ENCODE measurements at places on chromosomes 5 and 9. TPM values are rescaled to one million over a fixed set of nuclear protein-coding genes. Genes with fewer than 3 reads are reported as not detected.

ZBED3 gene
- total RNA-seq = 15.0 TPM

GLT6D1 gene
- not detected for total RNA-seq

- no peak for DNase-seq
These were observed 417.4 kb downstream of the GABRG2 start for GRCh38 chr5:162484986-162485385.

DNA sequence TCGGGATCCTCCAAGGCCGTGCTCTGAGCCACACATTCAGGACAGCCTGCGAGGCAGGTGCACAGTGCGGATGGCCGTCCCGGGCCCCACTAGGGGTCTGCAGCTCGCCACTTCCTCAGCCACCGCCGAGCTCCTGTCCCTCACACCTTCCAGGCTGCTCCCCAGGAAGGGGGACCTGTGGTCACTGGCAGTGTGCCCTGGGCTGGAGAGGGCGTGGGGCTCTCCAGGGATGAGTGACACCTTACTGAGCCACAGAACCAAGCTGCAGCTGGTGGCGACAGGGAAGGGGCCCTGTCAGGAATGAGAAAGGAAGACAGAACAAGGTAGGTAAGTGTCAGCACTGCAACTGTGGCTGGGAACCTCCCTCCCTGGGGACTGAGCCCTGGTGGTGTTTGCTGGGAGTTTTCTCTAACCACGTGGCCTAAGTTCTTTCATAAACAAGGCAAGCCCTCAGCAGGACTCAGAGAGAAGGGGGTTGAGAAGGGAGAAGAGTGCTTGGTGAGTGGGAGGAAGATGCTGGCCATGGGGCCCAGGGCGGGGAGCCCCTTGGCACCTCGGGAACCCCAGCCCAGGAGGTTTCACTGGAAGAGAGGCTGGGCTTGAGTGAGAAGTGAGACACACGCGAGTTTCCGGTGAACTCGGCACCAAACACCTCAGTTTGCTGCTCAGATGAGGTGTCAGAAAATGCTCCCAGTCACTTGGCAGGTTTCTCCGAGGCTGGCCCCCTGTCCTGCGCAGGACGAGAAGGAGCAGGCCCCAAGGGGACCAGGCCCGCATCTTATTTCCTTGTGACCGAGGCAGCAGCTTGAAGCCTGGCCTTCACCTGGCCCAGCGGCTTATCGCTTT, 5.2 kb downstream of the IL13 start:
- no peak for DNase-seq

DNA sequence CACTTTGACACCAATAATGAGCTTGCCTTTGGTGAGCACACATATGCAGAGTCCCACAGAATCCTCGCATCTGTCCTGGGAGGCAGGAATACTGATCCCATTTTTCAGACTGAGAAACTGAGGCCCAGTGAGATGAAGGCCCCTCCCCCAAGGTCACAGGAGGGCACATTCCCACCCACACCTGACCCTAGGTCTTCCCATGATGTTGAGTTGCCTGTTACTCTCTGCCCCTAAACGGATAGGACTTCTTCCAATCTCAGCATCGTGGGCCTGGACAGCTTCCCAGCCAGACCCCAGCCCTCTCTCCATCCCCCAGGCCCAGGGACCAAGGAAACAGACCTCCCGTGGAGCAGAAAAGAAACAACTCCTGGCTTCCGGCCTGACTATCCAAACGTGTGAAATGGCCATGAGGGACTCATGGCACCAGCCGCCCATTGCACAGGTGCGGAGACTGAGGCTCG, 877 bp downstream of the SH3GLB2 start:
- DNase-seq = no peak

LRRC70 gene
- total RNA-seq = 2.0 TPM

Measured in esophagus muscularis mucosa (tissue), 4 donors.